CD8-positive, alpha-beta memory T cell (primary cell): ENCODE measurements at places on chromosomes 7 and 10. TPM values are rescaled to one million over a fixed set of nuclear protein-coding genes. Genes with fewer than 3 reads are reported as not detected.

DNA sequence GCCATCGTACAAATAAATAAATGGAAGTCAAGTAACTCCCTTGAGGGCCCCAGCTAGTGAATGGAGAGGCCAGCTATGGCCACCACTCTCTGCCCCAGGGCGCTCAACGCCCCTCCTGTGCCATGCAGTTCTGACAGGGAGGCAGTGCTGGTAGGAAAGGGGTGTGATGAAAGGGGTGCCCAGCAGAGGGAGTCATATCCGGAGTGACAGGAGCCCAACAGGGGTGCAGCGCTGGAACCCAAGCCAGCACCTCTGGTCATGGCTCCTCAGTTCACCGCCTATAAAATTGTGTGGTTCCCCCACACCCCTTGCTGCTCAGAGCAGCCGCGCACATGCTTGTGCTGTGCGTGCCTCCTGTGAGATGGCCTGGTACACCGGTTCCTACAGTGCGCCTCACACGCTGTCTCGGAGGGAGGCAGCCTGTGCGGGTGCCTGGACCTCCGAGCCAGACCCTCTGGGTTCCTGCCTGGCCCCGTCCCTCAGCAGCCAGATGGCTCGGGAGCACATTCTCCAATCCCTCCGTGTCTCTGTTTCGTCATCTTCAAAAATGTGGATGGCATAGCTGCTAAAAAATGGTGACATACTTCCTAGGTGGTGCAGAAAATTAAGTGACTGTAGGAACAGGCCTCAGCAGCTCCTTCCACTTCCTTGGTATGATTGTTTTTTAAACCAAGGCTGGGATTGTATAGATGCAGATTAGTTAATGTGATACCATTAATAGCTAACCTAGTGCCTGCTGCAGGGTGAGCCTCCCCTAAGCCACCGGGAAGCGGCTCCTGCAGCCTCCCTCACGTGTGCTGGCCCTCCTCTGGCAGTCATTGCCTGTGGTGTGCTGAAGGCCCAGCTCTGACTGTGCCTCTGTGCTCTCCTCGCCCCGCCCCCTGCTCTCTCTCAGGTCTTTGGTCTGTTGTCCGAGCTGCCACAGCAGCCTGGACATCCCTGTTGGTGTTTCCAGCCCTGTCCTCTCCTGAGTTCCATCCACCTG, 125.8 kb downstream of the EGFR start:
- H3K27ac ChIP-seq: no peak overlapping the region
- H3K4me1 ChIP-seq: no peaks in the 10 kb centered on the region
- no peak for DNase-seq
- H3K27me3 ChIP-seq: no peaks in the 10 kb centered on the region
- H3K36me3 ChIP-seq: no peaks in the 10 kb centered on the region

GRCh38 chr7:155763691-155764437, 48.4 kb downstream of the SHH start:
- peaks cover 40% of the 10 kb centered on the region for H3K36me3 ChIP-seq
- H3K4me3 ChIP-seq: peak overlapping the region; percentile 6

DNA sequence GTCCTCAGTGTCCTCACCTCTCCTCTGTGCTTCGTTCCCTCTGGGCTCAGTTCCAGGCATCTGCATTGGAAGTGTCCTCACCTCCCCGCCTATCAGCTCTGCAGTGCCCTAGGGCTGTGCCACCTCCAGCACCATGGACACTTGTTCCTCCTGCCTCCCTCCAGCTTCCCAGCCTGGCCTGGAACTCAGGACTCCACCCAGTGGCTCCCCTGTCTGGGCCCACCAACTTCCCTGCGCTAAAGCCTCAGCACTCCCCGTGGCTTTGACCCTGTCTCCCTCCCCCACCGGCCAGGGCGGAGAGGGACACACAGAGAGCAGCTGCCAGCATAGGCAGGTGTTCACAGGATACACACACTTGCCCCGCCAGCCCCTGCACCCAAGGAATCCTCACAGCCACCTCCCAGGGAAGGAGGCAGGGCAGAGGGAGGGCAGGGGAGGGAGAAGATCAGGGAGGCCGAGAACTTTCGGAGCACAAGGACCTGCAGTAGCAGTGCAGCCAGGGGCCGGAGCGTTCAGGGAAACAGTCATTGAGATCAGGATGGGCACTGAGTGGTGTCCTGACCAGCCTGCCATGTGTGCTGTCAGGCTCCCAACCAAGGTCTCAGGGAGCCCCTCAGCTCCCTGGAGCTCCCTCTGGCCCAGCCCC, 31.3 kb downstream of the ANXA8 start:
- no peak overlapping the region for H3K27ac ChIP-seq
- H3K36me3 ChIP-seq: no peaks in the 10 kb centered on the region
- no peaks in the 10 kb centered on the region for H3K4me1 ChIP-seq
- no peak for DNase-seq
- H3K27me3 ChIP-seq: no peaks in the 10 kb centered on the region

GRCh38 chr7:191981-192649, at the start of gene FAM20C:
TSS of gene FAM20C (plus strand) at chr7:192571. CDS start at chr7:193200, 629 bp downstream.
- no peak within 1 kb of the TSS for H3K27ac ChIP-seq
- DNase-seq: peak; percentile 28
- no peak within 1 kb of the TSS for H3K4me3 ChIP-seq
- no peaks in the 10 kb centered on the region for H3K36me3 ChIP-seq
- peaks cover 3% of the 10 kb centered on the region for H3K4me1 ChIP-seq

DNA sequence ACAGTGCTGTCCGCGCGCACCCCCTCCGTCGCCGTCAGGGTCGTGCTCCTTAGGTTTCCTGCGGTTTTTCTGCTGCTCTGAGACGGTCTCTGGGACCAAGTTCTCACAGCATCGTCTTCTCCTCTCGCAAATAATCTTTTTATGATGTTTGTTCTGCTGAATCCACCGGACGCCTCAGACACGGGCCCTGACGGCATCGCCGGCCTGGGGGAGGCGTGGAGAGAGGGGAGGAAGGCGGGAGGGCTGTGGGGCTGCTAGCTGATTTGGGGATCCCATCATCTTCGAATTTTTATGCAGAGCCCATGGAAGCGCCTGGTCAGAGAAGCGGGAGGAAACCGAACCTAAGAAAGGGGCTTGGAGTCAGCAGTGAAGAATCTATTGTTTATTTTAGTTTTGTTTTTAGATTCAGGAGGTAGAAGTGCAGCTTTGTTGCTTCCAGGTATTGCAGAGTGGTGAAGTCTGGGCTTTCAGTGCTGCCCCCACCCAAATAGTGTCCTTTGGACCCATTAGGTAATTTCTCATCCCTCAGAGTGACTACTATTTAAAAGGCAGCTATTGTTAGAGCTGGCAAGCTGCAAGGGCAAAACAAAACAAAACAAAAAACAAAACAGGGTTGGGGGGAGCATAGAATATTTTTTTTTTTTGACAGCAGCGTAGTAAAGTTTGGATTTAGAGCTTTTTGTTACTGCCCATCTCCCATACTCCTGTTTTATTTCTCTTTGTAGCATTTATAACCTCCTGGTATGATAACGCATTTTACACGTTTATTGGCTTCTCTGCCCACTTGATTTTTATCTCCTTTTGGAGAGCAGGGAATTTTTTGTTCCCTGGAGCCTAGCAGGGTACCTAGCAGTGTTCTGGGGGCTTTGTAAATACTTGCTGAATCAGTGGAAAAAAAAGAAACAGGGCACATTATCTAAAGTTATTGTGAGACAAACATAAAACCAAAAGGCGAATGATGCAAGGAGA, 92.6 kb downstream of the SPAG6 start:
- H3K36me3 ChIP-seq: no peaks in the 10 kb centered on the region
- H3K4me3 ChIP-seq: peak overlapping the region; percentile 78
- H3K27ac ChIP-seq: peak overlapping the region; percentile 90
- DNase-seq: peak; percentile 64

- H3K36me3 ChIP-seq: no peaks in the 10 kb centered on the region
- no peaks in the 10 kb centered on the region for H3K27me3 ChIP-seq
- H3K4me1 ChIP-seq: no peaks in the 10 kb centered on the region
- H3K27ac ChIP-seq: no peak overlapping the region
Measured at GRCh38 chr10:35726846-35727245, 84.8 kb upstream of the FZD8 start.

DNA sequence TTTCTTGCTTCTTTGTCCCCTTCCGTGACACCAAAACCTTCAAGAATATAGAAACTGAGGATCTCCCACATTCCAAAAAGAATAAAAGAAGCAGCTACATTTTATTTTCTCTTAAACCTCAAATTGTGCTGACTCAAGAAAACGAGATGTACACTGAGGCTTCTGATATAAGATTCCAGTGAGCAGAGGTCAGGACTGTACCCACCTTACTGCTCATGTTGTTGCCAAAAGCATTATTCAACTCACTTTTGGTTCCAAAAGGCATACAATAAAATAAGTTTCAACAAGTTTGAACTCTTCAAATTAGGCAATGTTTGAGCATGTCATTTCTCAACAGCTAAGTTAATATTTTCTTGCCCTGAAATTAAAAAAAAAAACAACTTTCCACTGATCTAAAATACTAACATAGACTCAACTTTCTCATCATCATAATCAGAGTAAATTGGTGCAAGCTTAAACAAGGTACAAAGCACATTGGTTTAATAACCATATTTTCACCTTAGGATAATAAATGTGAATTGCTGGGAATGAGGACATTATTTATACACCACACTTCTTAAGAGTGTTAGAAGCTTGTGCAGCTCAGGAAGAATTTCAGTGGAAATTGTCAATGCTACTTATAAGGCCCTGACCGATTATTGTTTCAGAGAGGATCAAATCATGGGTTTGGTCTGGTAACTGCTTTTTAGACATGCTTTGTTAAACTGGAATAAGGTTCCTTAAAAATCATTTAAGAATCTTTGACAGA, 629.0 kb upstream of the IGFBP3 start:
- no peak overlapping the region for H3K27ac ChIP-seq
- no peaks in the 10 kb centered on the region for H3K27me3 ChIP-seq
- H3K4me1 ChIP-seq: no peaks in the 10 kb centered on the region
- no peaks in the 10 kb centered on the region for H3K36me3 ChIP-seq
- DNase-seq: no peak
- no peak overlapping the region for H3K4me3 ChIP-seq

DNA sequence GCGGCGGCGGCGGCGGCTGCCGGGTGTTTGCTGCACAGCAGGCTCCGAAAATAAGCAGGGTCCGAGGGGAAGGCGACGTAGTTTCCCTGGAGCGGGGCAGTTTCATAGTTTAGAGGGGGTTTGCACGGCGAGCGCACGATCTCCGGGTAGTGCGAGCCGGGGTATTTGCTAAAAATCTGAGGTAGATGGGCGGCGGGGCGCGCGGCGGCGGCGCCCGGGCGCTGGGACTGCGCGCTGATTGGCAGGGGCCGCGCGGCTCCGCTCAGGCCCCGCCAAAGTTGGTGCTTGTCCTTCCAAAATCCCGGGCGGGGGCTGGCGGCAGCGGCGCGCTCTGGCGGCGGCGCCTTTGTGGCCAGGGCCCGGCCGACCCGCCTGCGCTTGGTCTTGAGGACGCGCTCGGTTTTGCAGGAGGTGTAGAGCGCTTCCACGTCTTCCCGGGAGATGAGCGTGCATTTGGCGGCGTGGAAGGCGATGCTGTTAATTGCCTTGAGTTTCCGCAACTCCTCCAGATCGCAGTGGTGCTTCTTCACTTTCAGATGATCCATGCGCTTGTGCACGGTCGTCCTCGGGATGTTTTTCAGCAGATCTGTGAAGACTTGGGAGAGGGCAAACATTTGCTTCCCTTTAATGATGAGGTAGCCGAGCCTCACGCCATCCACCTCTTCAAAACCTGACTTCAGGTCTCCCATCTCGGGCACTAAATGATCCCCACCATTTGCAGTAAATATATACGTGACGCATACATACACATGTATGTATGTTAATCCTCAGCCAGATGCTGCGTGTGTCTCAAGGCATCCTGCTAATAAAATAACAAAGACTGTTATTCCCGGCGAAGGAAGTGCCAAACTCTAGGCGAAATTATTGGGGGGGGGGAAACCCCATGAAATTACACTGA, 8.1 kb downstream of the SKIDA1 start:
- DNase-seq: no peak
- peak overlapping the region; percentile 56 for H3K4me3 ChIP-seq
- peaks cover 73% of the 10 kb centered on the region for H3K27me3 ChIP-seq
- peaks cover 37% of the 10 kb centered on the region for H3K4me1 ChIP-seq

DNA sequence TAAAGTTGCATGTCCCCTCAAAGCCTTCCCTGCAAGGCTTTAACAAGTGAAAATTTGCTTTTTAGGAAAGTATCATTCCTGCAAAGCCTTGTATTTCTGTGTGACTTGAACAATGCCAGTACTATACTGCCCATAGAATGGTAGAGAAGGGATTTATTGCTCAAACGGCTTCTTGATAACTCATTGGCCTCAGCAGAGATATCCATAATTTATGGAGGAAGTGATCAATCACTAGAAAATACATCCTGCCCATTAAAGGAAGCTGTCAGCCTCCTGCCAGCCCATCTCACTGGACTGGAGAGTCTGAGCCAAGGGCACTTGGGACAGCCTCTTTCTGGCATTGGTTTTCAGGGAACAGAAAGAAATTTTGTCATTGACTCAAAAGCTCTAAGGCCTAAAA, 152.6 kb downstream of the XPNPEP1 start:
- no peak overlapping the region for H3K4me3 ChIP-seq
- H3K27me3 ChIP-seq: no peaks in the 10 kb centered on the region
- no peak for DNase-seq

GRCh38 chr10:2980791-2981360, 86.5 kb upstream of the PFKP start:
- no peak for DNase-seq
- H3K27ac ChIP-seq: no peak overlapping the region
- no peaks in the 10 kb centered on the region for H3K36me3 ChIP-seq
- no peaks in the 10 kb centered on the region for H3K4me1 ChIP-seq
- peaks cover 9% of the 10 kb centered on the region for H3K27me3 ChIP-seq
- H3K4me3 ChIP-seq: no peak overlapping the region

The TBXAS1 gene
- total RNA-seq: 2.1 TPM

The SLC18A3 gene
- not detected for total RNA-seq

The C10orf53 gene
- total RNA-seq: not detected

The PAPSS2 gene
- 0.46 TPM for total RNA-seq

The ADAMTS14 gene
- not detected for total RNA-seq

The SPRN gene
- total RNA-seq: not detected

The ABCC2 gene
- total RNA-seq: 1.5 TPM

The LOXL4 gene
- total RNA-seq: not detected
